Stimulated activated CD4-positive, alpha-beta T cell treated with anti-CD3 and anti-CD28 coated beads, Interleukin-12 subunit alpha, Interleukin-12 subunit beta, amount 100 ng/mL, for 4 hours (primary cell): ENCODE measurements at places on chromosomes 2 and 18.

GRCh38 chr2:8432706-8433336 is 249.0 kb upstream of the ID2 start:
- DNase-seq, result no peak

- DNase-seq, result no peak
Observed at GRCh38 chr2:36444216-36444936, 88.8 kb downstream of the CRIM1 start.

DNA sequence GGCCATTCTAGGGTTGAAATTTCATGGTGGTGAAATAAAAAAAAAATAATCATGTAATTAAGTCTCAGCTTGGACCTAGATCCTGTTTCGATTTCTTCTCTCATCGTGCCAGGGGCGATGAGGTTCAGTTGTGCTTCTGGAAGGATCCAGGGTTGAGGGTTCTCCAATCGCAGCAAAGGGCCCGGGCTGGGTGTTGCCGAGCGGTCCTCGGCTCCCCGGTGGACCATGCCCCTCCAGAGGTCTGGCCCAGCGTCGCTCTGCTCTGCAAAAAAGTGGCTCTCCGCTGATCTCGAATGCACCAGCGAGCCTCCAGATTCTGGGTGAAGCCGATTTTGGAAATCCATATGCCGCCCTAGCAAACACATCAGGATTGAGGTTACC is 39.0 kb downstream of the EN1 start:
- no peak for DNase-seq

DNA sequence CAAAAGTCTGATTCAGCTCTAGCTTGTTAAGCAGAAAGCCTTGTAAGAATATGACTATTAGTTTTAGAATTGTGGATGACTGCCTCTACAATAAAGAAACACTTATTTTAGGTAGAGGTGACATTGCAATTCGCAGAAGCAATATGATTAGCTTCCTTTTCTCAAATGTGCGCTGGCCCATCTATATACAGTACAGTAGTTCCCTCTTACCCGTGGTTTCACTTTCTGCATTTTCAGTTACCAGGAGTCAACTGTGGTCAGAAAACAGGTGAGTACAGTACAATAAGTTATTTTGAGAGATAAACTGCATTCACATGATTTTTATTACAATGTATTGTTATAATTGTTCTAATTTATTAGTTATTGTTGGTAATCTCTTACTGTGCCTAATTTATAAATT is 405.1 kb downstream of the GPD2 start:
- no peak for DNase-seq
